ENCODE measurements at places on chromosomes 12 and 14.

- no peak for DNase-seq
These were observed 53.0 kb upstream of the FZD10 start for GRCh38 chr12:130109062-130109945.

- no peak for DNase-seq
These were observed 12.6 kb downstream of the NRDE2 start for GRCh38 chr14:90319173-90319572.

GRCh38 chr12:92076101-92076500 is 69.5 kb downstream of the BTG1 start:
- no peak for DNase-seq

GRCh38 chr14:61591862-61592261 is 103.5 kb upstream of the HIF1A start:
- DNase-seq, result no peak

- no peak for DNase-seq
These were observed 37.0 kb downstream of the BLTP3B start for GRCh38 chr12:100105661-100106060.

DNA sequence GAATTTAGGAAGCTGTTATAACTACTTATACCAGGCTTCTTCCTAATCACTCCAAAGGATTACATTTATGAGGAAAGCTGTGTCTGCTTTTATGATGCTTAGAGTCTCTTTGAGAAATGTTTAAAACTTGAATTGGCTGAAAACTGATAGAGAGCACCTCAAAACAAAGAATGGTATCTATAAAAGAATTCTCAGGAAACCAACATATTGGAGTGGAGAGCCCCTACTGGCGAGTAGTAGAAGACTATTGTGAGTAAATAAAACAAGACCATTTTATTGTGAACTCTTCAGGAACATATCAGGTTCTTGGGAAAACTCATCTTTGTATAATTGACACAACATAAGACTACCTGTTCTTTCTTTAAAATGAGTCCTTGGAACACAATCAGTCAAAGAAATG is 578.6 kb downstream of the RERGL start:
- no peak for DNase-seq

GRCh38 chr12:30000401-30000800 is 216.7 kb upstream of the TMTC1 start:
- no peak for DNase-seq

DNA sequence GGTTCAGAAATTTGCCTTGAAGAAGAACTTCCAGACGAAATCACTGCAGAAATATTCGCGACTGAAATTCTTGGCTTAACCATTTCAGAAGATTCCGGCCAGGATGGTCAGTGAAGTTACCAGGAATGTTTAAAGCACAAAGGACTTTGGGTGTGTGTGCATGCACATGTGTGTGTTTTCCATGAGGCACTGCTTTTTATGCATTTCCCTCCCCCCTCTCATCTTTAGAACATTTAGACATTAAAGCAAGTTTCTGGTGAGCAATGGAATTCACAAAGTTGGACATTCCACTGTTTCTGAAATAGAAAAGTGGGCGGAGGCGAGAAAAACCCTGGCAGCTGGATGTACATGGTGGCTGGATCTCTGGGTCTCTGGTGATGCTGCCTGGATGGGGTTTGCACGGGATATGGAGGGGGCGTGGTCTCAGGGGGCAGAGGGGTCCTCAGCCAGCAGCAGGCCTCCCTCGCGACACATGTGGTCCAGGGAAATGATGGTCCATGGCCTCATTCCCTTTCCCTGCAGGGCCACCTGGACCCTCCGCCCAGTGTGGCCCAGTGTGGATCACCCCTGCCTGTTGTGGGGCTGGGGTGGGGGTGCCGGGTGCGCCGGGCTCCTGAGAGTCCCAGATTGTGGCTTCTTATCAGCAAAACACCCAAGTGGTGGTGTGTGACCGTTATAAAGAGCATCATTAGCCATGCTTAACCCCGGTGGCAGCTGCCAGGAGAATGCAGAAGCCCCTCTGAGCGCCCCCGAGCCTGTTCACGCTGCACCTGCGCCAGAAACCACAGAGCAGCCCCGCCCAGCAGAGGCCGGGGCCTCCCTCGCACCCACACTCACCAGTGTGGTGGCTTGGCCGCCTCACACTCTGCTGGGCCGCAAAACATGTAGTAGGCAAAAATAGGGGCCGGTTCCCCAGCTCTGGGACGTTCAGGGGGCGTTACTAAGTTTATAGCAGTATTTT is 17.8 kb upstream of the BCL7A start:
- DNase-seq, result no peak

- no peak for DNase-seq
These were observed 2.2 kb downstream of the DACT1 start for GRCh38 chr14:58639842-58640484.

DNA sequence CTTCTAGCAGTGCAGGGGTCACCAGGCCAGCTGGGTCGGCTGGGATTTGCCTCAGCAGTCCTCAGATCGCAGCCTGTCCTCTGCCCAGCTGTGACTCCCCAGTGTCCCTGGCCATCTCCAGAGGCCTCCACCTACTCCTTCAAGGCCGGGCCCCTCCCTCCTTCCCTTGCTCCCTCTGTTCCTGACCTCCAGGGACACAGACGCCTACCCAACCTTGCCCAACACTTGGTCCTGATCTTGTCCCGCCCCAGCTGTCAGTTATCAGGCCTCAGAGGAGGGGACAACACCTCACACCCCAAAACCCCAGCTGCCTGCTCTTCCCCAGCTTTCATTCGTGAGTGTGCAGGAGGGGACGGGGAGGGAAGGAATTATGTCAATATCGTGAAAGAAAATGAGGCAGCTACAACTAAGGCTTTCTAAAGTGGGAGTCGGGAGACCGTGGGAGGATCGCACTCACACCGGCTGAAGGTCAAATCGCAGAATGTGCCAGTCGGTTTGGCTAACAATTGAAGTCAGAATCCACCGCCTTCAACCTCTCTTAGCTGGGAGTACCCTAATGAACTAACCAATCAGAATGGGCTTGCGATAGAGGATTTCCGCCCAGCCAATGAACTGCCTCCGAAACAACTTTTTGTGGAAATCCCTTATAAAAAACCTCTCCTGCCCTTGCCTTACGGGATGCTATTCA is 9.4 kb upstream of the PLBD2 start:
- no peak for DNase-seq

DNA sequence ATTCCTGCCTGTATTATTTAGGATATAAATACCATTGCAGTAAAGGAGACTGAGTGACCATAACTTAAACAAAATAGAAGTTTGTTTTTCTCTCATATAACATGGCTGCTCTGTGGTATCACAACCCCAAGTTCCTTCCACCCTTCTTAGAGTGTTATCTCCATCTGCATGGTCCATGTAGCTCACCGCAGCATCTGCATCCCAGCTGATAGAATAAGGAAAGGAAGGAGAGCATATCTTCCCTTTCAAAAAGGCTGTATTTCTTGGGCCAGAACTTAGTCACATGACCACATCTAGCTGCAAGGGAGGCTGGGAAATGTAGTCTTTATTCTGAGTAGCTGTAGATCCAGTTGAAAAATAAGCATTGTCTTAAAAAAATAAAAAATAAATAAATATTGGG is 184.8 kb upstream of the NUDT4 start:
- DNase-seq, result no peak

- no peak for DNase-seq
These were observed 161.2 kb downstream of the FOXN3 start for GRCh38 chr14:89255852-89256251.

GRCh38 chr14:65213316-65213715 is 111.0 kb upstream of the MAX start:
- no peak for DNase-seq

DNA sequence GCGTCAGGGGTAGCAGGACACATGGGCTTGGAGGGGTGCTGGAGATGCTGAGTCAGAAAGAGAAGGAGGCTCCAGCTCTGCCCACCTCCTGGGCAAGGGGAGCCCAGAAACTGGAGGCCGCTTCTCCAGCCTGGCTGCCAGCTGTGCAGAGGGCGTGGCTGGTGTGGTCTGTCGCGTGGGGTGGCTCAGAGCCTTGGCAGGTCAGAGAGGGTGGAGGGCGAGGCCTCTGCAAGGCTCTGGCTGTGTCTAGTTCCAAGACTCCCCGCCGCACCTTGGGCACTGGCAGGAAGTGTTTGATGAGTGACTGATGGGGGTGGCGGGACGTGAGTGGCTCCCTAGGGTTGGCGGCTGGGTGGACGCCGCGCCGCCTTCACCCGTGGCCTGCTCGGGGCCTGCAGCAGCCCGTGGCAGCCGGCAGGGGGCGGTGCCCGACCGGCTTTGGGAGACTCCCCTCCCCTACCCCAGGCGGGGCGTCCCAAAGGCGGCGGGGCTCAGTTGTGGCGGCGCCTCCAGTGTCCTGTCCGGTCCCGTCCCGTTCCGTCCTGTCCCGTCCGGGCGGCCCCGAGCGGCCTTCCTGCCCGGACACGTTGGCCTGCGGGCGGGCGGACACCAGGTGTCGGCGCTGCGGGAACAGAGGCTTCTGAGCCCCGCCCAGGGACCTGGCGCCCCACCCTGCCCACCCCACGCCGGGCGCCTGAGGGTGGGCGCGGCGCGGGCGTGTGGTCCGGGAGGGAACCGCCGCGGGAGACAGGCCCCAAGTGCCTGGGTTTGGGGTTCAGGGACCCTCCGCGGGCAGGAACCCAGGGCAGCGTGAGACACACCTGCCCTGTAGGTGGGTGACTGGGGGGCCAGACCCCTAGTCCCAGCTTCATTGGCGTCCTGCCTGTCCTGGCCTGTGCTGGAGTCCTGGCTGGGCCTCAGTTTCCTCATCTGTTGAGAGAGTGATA is 39.7 kb downstream of the KRT80 start:
- peak; percentile 63 for DNase-seq

DNA sequence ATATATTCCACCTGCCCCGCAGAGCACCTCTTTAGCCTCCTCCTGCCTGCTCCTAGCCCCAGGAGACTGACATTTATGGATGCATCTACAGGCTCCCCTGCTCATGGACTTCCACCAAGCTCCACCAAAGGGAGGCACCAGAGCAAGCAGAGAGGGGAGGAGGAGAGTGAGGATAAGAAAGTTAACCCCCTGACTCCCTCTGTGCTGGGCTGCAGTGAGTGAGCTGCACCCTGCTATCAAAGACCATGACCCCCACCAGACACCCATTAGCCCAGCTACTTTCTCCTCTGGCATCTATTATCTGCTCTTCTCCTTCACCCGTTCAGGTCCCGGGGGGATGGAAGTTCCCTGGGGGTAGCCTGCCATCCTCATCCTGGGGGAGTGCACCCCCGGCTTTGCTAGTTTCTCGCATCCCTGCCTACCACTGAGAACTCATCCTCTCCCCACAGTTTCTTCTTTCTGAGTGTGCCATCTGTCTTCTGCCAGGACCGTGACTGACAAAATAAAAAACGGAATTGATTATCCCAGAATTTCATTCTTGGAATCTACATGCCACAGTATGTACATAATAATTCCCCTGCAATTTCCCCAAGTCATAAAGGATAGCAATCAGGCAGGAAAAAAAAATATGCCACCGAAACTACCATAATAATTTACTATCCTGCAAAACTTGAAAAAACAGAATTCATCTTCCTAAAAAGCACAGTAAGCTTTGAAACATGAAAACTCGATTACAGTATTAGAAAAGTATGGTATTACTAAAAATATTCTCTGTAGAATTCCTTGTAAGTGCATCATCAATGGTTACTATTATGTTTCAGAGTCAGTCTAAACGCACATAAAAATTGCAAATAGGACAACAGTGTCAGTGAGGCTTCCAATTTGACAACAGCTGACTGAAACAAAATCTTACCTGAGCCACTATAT is 45.2 kb downstream of the FOXN3 start:
- DNase-seq, result no peak

GRCh38 chr14:94970941-94971730 is 186.2 kb downstream of the DICER1 start:
- DNase-seq, result no peak

DNA sequence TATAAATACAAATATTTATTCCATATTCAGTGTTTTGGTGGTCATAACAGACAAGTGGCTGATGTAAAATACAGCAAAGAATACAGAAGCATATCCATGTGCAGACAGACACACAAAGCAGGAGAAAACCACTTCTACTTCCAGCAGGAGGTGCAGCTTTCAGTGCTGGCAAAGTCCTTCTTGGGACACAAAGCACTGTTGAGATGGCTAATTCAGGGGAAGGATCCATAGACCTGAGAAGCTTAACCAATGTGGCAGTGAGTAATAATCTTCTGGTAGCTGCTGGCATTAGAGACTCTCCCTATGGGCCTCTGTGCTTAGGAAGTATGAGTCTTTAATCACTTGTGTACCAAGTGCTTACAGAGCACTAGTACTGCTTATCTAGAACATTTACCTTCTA is 26.8 kb downstream of the AMN1 start:
- no peak for DNase-seq

GRCh38 chr12:4909734-4910501 is at the start of gene KCNA1:
Gene KCNA1 (plus strand): TSS chr12:4909905. CDS start chr12:4911379, 1,474 bp downstream.
- DNase-seq, result no peak

DNA sequence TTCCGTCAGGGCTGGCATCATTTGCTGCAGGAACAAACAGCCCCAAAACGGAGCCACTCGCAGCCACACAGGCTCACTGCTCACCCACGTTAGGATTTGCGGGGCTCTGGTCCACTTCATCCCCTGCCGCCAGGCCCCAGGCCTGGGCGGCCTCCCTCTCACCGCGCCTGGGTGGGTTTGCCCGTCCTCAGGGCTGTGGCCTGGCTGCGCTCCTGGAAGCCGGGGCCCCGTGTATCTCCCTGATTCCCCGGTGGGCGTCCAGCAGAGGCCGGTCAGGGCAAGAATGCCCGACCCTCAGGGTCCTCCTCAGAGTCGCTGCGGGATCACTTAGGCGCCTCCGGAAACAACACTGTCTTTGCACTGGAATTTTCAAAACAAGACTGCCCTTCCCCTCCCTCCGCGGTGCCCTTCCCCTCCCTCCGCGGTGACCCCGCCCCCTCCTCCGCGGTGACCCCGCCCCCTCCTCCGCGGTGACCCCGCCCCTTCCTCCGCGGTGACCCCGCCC is 15.7 kb upstream of the FBRSL1 start:
- DNase-seq, result no peak

DNA sequence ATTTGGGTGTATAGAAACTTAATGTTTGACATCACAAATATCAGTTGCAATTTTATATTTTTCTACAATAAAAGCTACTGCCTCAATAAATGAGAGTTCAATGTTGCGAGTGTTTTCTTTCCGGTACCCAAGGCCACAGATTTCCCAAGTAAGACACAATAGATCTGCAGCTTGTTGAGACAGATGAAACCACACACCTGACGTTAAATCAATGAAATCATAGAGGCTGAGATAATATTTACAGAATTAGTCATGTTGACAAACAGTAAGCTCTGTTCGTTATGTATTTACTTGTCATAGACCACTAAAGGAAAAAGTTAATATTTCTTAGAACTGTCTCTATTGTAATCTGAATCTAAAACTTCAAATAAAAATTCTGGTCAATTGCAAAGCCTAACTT is 49.2 kb upstream of the PTHLH start:
- DNase-seq, result no peak

DNA sequence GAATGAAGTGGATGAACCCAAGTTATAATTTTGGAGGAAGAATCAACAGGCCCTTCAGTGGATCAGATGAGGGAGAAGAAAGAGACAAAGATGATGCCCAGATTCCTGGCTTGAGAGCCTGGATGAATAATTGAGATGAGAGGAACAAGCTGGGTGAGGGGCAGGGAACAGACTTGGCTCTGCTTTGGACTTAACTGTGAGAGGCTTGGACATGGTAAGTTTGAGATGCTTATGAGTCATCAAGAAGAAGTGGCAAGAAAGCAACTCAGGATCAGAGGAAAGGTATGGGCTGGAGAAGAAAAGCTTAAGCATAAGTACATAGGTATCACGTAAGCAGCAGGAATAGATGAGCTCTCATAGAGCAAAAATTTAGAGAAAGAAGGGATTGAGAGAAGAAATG is 55.3 kb downstream of the FIGNL2 start:
- no peak for DNase-seq

- no peak for DNase-seq
These were observed 6.5 kb downstream of the TPH2 start for GRCh38 chr12:71945121-71945520.

All from stimulated activated CD4-positive, alpha-beta T cell treated with anti-CD3 and anti-CD28 coated beads, Interleukin-15, amount 100 ng/mL, for 1 hour (primary cell).